ENCODE measurements at places on chromosomes 5 and 9.
A peak's percentile ranks its signal among the peaks of the same experiment; 100 is the strongest.

GRCh38 chr5:32020271-32020670 lies 153.8 kb downstream of the GOLPH3 start:
- DNase-seq: peak; percentile 23

DNA sequence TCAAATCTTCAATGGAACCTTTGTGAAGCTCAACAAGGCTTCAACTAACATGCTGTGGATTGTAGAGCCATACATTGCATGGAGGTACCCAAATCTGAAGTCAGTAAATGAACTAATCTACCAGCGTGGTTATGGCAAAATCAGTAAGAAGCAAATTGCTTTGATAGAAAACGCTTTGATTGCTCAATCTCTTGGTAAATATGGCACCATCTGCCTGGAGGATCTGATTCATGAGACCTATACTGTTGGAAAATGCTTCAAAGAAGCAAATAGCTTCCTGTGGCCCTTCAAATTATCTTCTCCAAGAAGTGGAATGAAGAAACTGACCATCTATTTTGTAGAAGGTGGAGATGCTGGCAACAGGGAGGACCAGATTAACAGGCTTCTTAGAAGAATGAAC lies 54.7 kb upstream of the TTC39B start:
- DNase-seq: no peak

DNA sequence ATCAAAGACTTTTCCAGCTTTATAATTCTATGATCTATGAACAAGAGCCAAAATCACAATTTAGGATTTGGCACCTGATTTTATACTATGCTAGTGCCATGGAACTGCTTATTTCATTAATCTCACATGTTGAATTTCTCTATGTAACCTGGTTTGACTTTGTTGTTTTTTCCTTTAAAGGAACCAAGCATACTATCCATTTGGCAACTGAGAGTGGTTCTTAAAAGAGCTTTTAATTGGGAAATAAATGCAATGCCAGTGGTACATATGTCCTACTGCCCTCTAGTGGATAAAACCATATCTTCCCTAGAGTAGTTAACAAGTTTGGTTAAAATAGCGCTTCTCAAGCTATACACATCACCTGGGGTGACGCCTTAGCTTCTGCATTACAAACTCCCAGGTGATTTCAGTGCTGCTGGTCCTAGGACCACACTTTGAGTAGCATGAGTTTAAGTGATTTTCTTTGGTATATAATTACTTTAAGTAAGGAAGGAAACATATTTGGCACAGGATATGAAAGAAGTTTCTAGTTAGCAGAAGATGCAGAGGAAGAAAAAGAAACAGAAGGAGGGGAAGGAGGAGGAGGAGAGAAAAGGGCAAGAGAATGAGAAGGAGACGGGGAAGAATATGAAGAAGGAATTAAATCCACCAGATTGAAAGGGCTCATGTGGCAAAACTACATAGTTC lies 56.8 kb downstream of the FGF10 start:
- peak; percentile 7 for DNase-seq

DNA sequence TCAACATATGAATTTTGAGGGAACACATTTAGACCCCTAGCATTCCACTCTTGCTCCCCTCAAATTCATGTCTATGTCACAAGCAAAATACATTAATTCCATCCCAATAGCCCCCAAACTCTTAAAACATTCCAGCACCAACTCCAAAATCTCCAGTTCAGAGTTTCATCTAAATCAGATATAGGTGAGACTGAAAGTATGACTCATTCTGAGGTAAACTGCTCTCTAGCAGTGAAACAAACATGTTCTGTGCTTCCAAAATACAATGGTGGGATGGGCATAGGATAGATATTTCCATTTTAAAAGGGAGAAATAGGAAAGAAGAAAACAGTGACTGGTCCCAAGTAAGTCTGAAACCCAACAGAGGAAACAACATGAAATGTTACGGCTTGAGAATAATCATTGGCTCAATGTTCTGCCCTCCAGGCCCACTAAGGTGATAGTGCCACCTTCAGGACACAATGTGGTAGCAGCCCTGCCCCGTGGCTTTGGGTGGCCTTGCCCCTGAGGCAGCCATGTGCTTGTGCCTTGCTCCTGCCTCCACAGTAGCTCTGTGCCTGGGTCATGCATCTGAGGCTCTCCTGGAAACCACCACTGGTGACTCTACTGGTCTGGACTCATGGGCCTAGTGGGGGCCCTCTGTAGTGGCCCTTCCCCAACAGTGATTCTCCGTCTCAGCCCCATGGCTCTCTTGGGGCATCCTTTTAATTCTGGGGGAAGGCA lies 36.4 kb upstream of the IPPK start:
- no peak for DNase-seq

GRCh38 chr9:137267933-137268355 lies 9.6 kb upstream of the TOR4A start:
- DNase-seq: peak; percentile 60

GRCh38 chr5:137442660-137443059 lies 56.5 kb downstream of the SPOCK1 start:
- no peak for DNase-seq

- DNase-seq: no peak
Measured at GRCh38 chr5:65190328-65191053, 291.2 kb downstream of the ADAMTS6 start.

DNA sequence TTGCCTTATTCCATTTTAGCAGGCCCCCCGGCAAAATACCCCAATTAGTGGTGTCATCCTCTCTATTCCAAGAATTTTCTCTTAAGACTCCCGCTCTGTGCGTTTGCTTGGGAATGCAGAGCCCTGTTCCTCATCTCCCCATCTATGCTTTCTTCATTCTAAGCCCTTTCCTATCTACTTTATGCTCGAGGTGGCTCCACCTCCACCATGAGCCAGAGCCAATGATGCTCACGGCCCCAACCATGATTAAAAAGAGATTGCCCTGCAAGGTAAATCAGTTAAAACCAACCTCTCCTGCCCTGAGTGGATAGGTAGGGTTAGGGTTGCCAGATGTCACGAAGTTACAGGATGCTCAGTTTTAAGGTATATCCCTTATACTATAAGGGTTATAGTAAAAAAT lies 677 bp upstream of the TXNDC15 start:
- DNase-seq: no peak

- DNase-seq: no peak
Measured at GRCh38 chr9:123283048-123283408, 14.6 kb upstream of the STRBP start.

GRCh38 chr9:104934691-104935500 lies 6.9 kb upstream of the ABCA1 start:
- no peak for DNase-seq

GRCh38 chr9:99300103-99300439 lies 78.0 kb downstream of the SEC61B start:
- DNase-seq: no peak

DNA sequence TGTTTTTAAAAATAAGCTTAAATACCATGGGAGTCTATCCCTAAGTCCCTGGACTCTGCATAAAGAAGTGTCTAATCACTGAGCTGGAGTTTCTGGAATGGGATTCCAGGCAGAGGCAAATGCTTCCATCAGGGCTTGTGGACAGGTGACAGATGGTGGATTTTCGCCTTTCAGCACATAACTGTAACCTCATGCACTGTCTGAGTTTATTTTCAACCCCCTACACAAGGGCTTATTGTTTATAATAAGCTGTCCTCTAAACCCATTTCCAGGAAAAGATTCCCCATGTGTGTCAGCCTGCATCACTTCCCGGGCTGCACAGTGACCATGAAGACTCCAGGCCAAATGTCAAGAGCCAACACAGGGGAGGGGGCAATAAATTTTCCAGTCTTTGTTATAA lies 264.0 kb downstream of the PIK3R1 start:
- no peak for DNase-seq

DNA sequence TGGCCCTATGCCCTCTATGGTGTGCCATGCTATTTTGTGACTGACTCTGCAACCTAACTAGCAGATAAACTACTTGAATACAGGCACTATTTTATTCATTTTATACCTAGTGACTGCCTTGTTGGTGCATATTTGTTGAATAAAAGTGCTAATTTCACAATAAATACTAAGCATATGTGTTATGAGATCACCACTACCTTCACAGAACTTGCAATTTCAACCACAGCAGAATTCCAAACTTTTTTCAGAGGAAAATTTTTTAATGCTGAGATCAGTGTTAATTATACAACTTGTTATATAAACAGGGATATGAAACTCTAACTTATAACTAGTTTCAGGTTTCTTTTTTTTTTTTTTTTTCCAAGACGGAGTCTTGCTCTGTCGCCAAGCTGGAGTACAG lies 94.8 kb downstream of the NR3C1 start:
- no peak for DNase-seq

GRCh38 chr5:154826-155225 lies 36.5 kb upstream of the LRRC14B start:
- DNase-seq: no peak

- DNase-seq: no peak
Measured at GRCh38 chr5:157267761-157268480, 2.0 kb downstream of the CYFIP2 start.

- DNase-seq: no peak
Measured at GRCh38 chr9:134071149-134071548, 3.3 kb upstream of the BRD3 start.

- no peak for DNase-seq
Measured at GRCh38 chr5:137619191-137619870, 116.6 kb downstream of the KLHL3 start.

GRCh38 chr9:4750023-4750673 lies 9.1 kb upstream of the AK3 start:
- no peak for DNase-seq

DNA sequence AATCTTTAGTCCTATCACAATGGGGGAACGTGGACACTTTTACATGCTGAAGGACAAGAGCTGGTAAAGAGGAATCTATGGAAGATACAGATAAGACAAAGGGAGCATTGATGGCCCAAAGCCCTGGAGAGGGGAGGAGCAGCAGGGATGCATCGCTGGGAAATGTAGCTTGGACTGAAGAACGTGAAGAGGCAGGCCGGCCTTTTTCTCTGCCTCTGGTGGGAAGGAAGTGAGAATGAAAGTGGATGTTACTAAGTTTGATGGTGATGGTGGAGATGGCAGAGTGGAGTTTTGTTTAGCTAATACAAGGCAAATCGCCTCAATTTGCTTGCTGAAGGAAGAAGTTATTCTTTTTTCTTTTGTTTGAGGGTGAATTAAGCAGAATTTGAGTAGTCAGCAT lies 124.6 kb upstream of the TAF11L2 start:
- no peak for DNase-seq

GRCh38 chr9:111851553-111851952 lies 45.1 kb upstream of the UGCG start:
- no peak for DNase-seq

DNA sequence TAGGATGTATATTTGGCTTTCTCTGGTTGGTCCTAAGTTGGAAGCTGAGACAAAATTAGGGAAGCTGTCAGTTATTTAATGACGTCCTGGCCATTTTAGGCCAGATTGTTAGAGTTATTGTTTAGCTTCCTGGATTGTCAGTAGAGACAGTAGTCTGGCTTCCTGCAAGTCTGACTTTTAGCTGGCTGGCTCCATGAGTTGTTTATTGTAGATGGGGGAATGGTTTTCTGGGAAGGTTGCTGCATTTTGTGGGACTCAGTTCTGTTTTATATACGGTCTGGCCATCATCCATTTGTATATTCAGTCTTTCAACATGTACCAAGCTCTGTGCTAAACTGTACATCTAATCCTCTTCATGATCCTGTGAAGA lies 68.3 kb downstream of the SGCD start:
- DNase-seq: no peak

DNA sequence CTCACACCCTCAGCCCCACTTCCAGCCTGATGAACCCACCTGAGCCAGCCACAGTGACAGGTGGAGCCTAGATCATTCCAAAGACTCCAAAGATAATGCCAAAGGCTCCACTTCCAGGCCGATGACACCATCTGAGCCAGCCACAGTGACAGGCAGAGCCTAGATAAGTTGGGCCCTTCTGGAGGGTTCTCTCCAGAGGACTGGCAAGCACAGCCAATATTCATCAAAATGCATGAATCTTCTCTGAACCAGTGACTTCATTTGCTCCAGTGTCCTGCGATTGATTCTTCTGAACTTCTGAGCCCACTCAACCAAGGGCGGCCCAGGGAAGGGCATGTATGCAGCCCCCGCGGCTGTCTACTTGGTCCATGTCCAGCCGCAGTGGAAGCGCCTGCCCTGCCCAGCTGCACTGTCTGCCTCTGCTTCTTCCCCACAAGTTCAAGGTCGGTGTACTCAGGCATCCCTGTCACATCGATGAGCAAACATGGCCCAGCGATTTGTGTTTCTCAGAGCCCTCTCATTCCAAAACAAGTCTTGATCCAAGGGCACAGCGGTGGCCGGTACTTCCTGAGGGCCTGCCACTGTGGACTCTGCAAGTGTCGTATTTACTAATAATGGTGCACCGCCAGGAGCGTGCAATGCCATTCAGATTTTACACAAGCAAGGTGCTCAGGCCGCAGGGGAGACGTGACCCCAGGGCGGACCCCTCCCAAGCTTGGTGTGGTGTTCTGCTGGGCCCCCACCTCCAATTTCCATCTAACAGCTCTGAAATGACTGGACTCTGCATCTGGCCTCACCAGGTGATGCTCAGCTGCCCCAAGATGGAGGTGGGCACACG lies 107.0 kb downstream of the VAV2 start:
- DNase-seq: no peak

DNA sequence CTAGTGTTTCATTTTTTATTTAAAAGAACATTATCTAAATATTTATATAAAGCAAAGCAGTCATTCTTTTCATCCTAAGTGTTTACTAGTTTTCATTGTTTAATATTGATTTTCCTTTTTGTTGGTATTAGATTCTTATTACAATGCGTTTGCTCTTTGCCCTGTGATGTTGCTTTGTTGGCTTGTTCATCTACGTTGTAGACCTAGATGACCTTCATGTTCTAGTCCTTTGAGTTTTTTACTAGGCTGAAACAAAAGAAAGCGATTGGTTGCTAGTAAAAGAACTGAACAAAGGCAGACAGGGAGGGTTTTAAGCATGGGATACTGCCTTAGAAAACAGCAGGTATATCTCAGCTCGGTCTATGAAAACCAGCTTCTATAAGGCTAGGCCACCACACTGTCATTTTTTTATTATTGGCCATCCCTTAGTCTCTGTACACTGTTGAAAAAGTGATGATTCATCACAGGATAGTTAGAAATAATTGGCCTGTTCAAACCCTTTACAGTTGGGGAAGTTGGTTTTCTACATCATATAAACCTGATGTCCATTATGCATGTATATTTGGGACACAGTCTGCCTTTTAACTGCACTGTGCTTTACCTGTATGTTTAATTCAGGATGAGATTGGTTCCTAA lies 119.0 kb downstream of the ZCCHC7 start:
- no peak for DNase-seq

DNA sequence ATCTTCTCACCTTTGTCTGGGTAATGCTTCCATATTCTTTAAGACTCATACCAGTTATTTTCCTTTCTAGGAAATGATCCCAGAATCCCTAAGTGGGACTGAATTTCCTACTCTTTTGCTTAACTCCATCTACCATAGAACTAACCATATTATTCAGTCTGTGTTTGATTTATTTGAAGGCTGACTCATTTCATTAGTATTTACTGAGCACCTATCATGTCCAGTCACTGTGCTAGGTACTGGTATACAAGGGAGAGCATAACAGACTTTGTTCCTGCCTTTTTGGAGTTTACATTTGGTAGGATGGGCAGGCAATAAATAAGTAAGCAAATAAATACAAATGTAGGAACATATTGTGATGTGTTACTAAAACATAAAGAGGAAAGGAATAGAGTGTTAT lies 4.3 kb downstream of the NPR2 start:
- no peak for DNase-seq
